NCI-H460 (cell line): ENCODE measurements at places on chromosomes 16 and 17. TPM values are rescaled to one million over a fixed set of nuclear protein-coding genes. Genes with fewer than 3 reads are reported as not detected.

Gene HS3ST2
- 0.05 and 0.14 TPM in 2 replicates for total RNA-seq

Gene SLC12A3
- total RNA-seq: not detected in 2 replicates

GRCh38 chr17:2172077-2172851, 117.4 kb downstream of the HIC1 start:
- no peak for DNase-seq

DNA sequence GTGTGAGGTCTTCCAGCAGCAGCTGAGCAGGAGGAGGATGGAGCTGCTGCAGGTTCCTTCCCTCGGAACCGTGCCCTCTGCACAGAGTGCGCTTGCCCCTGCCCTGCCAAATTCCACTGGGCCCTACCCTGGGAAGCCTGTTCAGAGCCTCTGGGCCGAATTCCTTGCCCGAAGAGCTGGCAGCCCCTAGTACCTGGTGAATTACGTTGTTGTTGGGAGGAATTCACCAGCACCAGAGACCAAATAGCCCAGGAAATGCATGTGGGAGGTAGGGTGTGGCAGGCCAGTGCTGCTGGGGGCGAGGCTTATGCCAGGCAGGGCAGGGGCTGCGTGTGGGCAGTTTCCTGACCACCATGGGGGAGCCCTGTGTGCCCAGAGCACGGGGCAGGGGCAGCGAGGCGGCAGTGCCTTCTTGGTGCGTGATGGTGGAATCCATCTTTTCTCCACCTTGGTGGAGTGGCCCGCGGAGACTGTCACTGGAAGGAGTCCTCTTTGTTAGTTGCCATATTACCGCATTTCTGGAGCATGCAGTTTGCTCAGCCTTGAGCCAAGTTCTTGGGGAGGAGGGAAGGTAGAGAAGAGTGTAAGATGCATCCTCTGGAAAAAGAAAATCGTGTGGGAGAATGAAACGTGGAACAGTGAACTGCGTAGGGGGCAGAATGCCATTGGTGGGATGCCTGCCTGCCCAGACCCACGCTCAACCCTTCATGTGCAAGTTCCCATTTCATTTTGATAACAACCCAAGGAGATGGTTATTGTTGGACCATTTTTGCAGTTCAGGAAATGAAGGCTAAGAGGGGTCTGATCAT, 2.3 kb downstream of the MRC2 start:
- DNase-seq: no peak

- DNase-seq: peak; percentile 64
Observed at GRCh38 chr16:86761111-86762031, 183.0 kb downstream of the FOXL1 start.

DNA sequence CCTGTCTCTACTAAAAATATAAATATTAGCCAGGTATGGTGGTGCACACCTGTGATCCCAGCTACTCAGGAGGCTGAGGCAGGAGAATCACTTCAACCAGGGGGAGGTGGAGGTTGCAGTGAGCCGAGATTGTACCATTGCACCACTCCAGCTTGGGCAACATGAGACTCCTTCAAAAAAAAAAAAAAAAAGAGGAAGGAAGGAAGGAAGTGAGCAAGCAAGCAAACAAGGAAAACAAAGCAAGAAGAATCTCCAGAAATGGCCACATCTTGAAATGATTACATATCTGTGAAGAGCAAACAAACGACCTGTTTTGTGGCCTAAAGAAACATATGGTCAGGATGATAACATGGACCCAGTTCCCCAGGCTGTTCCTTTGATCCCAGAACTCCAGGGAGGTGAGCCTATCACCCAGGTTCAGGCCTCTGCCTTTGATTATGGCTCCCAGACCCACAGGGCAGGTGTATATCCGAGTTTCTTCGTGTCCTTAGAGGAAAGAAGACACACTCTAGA, 8.9 kb downstream of the ACOX1 start:
- DNase-seq: no peak
